Left renal cortex interstitium (tissue), 4 donors: ENCODE measurements at places on chromosomes 5 and 9. TPM values are rescaled to one million over a fixed set of nuclear protein-coding genes. Genes with fewer than 3 reads are reported as not detected.

The SPATA31D4 gene
- not detected for polyA plus RNA-seq

The AJM1 gene
- 1.8 TPM for polyA plus RNA-seq

The NSUN2 gene
- polyA plus RNA-seq, result 61.0 TPM

The ZNF366 gene
- polyA plus RNA-seq, result 3.4 TPM

The JAKMIP2 gene
- polyA plus RNA-seq, result 4.5 TPM

The MYORG gene
- 9.4 TPM for polyA plus RNA-seq

The LURAP1L gene
- polyA plus RNA-seq, result 22.3 TPM

The FBP1 gene
- 55.9 TPM for polyA plus RNA-seq

The NUTM2G gene
- 1.3 TPM for polyA plus RNA-seq

The IL3 gene
- polyA plus RNA-seq, result not detected

DNA sequence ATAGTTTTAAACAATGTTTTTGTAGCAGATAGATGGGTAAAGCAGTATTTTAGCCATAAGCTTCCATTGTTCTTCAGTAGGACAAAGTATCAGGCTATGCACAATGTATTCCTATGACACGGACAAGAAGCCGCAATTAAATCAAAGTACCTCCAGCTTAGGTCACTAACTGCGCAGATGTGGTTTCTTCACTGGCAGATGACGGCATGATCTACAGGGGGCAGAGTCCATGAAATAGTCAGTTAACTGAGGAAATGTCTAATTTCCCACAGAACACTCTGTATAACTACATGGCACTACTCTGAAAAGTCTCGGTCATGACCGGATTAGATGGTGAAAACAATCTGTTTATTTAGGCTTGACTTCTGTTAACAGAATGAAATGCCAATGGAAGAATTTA lies 120.7 kb upstream of the TRPM3 start:
- no peak for DNase-seq

DNA sequence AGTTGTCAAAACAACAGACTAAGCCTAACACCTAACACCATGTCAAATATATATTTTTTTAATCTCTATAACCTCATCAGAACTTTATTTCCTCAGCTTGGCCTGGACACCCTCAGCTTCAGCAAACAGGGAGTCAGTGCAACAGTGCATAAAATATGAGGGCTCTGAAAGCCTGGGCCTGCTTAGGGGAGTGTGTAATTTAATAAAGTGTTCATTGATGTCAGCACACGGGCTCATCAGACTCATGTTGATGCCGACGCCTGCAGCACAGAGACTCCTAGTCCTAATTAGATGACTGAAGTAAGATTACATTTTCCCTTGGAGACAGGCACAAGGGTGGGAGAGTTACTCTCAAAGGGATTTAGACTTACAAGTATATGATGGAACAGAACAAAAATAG lies 37.8 kb downstream of the CDH10 start:
- no peak for DNase-seq

DNA sequence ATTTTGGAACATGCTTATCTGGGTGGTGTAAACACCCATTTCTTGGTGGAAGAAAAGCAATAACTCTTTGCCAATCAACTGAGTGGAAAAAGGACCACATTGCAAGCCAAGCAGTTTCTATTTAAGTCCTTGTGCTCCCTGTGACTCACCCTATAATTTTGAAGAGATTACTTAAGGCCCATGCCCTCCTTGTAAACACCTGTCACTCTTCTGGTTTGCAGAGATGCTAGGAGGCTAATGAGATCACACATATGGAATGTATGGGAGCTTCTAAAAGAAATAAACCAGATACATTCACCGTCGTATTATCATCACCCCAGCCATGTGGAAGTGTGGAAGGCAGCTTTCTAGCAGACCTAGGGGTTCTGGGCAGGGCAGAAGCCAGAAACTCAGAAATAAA lies 337.1 kb downstream of the GADD45G start:
- DNase-seq, result no peak

GRCh38 chr9:87256973-87257372 lies 240.7 kb upstream of the DAPK1 start:
- no peak for DNase-seq

DNA sequence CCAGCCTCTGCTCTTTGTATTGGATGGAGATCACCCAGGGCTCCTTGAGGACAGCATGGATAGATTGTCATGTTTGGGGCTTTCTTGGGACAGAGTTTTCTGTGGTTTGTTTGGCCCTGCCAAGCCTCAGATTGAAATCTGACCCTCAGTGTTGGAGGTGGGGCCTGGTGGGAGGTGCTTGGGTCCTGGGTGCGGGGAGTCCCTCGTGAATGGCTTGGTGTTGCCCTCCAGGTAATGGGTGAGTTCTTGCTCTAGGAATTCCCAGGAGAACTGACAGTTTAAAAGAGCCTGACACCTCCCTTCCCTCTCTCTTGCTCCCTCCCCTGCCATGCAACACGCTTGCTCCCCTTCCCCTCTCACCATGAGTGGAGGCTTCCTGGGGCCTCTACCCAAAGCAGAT lies 48.6 kb upstream of the OLFM1 start:
- no peak for DNase-seq

GRCh38 chr5:163696579-163696887 lies 191.1 kb downstream of the MAT2B start:
- DNase-seq, result no peak

DNA sequence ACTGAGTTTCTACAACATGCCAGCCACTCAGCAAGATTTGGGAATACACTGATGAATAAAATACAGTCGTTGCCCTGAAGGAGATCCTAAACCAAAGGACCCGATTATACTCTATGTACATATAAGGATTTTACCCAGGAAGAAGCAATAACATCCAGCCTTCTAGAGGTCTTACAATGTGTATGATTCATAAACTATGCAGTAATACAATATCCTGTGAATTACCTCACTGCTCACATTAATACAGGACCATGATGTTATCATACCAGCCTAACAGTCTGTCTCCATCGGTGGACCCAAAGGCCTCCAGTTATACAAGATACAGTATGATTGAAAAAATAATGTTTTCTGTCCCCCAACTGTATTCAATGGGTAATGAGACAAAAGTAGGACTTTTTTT lies 310.5 kb upstream of the TRPM3 start:
- DNase-seq, result no peak

DNA sequence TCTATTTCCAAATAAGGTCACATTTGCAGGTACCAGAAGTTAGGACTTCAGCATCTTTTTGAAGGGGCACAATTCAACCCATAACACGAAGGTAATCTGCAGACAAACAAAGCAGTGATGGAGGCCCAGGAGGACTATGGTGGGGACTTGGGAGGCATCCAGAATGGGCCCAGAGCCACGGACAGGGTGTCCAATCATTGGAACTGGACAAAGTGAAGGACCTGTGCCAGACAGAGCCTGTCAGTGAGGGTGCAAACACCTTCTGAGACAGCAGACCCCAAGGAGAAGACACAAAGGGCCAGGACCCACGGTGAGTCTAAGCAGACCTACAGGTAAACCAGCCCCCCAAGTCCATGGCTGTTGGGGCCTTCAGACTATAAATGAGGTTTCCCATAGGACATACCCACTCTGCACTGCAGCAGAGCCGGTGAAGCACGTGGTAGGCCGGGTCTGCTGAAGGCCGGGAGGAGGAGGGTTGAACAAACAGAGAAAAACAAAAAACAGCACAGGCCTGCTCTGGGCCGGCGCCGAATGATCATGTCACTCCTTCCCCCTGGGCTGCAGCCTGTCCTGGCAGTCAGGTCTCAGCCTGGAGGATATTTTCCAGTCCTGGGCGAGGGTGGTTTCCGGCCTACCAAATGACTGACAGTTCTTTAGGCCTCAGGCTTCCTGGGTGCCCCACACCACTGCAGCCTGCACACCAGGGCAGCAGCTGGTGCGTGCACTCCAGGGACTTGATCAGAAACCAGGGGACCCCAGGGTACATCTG lies 84.4 kb downstream of the COL23A1 start:
- no peak for DNase-seq

DNA sequence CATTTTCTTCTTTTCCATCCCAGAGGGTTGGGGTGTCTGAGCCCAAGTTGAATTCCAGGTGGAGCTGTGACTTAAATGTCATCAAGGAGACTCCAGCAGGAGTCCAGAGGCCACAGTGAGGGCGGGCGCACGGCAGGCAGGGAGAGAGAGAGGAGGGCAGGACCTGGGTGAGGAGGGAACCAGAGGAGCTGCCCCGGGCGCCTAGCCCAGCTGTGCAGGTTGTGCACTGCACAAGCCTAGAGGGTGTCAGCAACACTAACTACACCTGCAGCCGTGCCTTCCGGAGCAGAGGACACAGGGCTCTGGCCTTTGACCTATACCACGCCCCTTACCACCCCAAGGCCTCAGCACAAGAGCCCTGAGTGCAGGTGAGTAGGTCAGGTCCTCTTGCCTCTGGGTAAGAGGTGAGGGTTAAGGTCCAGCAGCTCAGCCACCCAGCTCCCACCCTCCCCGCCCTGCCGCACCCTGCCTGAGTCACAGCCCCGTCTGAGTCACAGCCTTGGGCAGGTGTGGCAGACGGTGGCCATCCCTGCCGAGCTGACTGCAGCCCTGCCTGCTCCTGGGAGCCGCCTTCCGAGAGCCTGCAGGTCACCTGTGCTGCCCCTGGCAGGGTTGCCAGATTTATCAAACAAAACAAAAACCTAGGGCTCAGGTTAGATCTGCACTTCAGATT lies 6.4 kb upstream of the AGPAT2 start:
- no peak for DNase-seq

DNA sequence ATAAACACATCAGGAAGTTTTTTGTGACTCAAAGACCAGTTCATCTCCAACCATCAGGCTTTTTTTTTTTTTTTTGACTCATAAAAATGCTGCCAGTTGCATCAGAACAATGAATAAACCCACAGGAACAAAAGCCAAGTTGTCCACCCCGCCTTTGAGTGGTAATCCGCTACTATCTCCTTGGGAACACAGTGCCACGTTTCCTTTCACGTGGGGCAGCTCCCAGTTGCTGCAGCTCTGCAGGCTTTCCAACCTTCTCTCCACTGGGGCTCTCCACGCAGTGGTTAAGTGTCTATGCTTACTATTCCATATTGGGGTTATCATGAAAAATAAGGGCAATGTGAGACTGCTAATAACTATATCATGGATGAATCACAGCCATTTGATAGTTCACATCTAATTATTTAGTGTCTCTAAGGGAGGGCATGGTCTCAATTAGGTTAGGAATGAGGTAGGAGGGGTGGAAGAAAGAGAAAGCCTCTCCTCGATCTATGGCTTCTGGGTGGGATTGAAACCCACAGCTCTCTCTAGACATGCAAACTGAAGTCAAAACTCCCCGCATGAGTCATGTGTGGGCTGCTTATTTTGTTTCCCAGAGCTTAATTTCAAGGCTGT lies 55.8 kb upstream of the ACTBL2 start:
- no peak for DNase-seq

DNA sequence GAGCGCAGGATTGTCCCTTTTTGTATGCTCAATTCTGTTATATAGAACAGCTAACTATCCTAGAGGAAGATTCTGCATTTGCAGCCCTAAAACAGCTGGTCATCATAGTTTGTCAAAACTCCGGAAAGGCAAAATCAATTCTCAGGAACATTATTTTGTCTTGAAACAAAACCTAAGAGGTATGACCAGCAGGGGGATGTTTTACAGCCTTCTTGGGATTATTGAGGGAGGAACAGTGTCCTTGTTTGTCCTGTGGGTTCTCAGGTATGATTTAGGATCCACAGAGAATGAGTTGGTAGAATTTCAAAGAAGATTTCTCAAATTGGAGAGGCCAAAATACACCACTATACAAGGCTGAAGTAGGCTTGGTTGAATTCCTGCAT lies 136.4 kb downstream of the ZSWIM6 start:
- no peak for DNase-seq

GRCh38 chr9:14923701-14924100 lies 13.5 kb upstream of the FREM1 start:
- DNase-seq, result no peak

GRCh38 chr5:157020511-157021222 lies 38.2 kb downstream of the HAVCR1 start:
- no peak for DNase-seq

- DNase-seq, result no peak
These were observed 142.7 kb downstream of the C5orf15 start for GRCh38 chr5:133825631-133826289.

DNA sequence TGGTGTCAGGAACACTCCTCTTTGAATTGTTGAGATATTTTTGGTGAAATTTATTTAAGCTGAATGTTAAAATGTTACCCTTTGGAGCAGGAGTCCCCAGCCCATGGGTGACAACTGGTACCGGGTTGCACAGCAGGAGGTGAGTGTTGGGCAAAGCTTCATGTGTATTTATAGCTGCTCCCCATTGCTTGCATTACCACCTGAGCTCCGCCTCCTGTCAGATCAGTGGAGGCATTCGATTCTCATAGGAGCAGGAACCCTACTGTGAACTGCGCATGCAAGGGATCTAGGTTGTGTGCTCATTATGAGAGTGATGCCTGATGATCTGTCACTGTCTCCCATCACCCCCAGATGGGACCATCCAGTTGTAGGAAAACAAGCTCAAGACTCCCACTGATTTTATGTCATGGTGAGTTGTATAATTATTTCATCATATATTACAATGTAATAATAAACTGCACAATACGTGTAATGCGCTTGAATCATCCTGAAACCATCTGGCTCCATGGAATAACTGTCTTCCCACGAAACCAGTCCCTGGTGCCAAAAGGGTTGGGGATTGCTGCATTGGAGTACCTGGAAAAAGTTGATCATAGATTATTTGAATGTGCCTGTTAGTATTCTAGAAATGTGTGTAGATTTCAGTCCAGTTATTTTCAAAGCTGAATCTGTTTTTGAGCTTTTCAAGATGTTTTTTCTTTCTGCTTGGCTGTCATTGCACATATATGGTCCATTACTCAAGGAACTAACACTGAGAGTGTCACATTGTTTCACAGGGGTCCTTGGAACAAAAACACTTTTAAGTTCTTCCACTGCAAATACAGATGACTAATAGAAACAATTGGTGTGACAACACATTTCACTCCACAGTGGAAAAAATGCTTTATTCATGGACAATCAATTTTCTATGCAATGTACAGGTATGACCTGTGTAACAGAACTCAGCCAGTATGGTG lies 104.6 kb upstream of the TNFAIP8 start:
- no peak for DNase-seq

DNA sequence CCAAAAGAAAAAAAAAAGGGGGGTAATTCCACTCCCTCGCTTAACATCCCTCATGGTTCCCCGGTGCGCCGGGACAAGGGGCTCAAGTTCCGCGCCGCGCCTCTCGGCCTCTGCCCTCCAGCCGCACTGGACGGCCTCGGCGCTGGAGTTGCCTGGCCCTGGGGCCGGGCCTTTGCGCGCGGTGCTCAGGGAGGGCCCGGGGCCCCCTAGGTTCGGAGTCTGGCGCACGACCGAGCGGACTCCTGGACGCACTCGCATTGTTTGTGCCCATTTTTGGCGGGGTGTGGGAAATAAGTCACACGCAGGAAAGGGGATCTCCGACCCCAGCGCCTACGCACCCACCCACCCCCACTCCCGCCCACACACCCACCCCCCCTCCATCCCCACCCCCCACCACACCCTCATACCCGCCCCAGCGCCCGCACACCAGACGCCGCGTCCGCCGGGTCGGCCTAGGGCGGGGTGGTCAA lies 381 bp downstream of the MED22 start:
- no peak for DNase-seq

DNA sequence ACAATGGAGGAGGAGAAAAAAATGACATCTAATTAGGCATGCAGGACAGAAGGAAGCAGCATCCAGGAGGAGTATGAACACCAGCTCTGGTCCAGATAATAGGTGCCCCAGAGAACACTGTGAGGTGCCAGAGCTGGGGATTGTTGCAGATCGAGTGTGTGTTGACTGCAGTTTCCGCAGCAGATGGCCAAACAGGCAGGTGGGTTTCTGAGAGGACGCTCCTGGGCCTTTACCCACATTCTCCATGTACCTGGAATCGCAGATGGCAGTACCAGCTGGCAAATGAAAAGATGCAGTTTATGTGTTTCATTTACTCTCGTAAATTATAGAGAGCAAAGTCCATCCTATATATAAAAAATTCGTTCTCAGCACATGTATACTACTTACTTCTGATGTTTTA lies 182.2 kb upstream of the ISL1 start:
- no peak for DNase-seq
